ENCODE measurements at places on chromosomes 7 and 10. TPM values are rescaled to one million over a fixed set of nuclear protein-coding genes. Genes with fewer than 3 reads are reported as not detected.

Gene IL15RA
- total RNA-seq, result 47.7 TPM

Gene HHEX
- total RNA-seq, result 76.5 TPM

Gene NPY4R
- not detected for total RNA-seq

Gene ELFN1
- total RNA-seq, result 1.5 TPM

Gene AQP1
- 0.82 TPM for total RNA-seq

Gene DENND11
- 27.1 TPM for total RNA-seq

Gene CUBN
- total RNA-seq, result 2.1 TPM

Gene C10orf95
- total RNA-seq, result not detected

Gene ZPBP
- total RNA-seq, result not detected

Gene SPAM1
- total RNA-seq, result not detected

Gene KLF14
- total RNA-seq, result not detected

Gene PGAM2
- total RNA-seq, result not detected

Gene PRLHR
- not detected for total RNA-seq

Gene ENTPD1
- total RNA-seq, result 30.3 TPM

Gene NFKB2
- 88.4 TPM for total RNA-seq

Gene ORC5
- 32.3 TPM for total RNA-seq

Gene PTPN20
- total RNA-seq, result 0.39 TPM

Gene TMEM236
- total RNA-seq, result 0.48 TPM

Gene HOGA1
- total RNA-seq, result 0.12 TPM

Gene DNAJC30
- total RNA-seq, result 4.6 TPM

Gene MALRD1
- not detected for total RNA-seq

Gene CTBP2
- 83.2 TPM for total RNA-seq

Gene OPALIN
- total RNA-seq, result not detected

Gene TRIM4
- total RNA-seq, result 26.7 TPM

Gene CYP26C1
- total RNA-seq, result 1.1 TPM

Gene PNLIPRP3
- not detected for total RNA-seq

Gene PRRT4
- not detected for total RNA-seq

Gene TMEM229A
- total RNA-seq, result not detected

Gene MMP21
- not detected for total RNA-seq

Gene DPYSL4
- total RNA-seq, result 42.2 TPM

Gene SH2D4B
- not detected for total RNA-seq

Gene CABCOCO1
- 0.29 TPM for total RNA-seq

Gene CTAGE4
- not detected for total RNA-seq

Gene ZKSCAN1
- 35.5 TPM for total RNA-seq

Gene DNAH11
- total RNA-seq, result 3.4 TPM

Gene INHBA
- total RNA-seq, result 20.2 TPM

Gene ACTR3C
- 0.53 TPM for total RNA-seq

Gene ASZ1
- not detected for total RNA-seq

Gene CRYGN
- not detected for total RNA-seq

Gene IFIT1B
- total RNA-seq, result not detected

Gene ZNF479
- not detected for total RNA-seq

Gene CDK13
- 68.1 TPM for total RNA-seq

Data from glomerular endothelial cell (primary cell).